ENCODE measurements at places on chromosomes 5 and 9.

DNA sequence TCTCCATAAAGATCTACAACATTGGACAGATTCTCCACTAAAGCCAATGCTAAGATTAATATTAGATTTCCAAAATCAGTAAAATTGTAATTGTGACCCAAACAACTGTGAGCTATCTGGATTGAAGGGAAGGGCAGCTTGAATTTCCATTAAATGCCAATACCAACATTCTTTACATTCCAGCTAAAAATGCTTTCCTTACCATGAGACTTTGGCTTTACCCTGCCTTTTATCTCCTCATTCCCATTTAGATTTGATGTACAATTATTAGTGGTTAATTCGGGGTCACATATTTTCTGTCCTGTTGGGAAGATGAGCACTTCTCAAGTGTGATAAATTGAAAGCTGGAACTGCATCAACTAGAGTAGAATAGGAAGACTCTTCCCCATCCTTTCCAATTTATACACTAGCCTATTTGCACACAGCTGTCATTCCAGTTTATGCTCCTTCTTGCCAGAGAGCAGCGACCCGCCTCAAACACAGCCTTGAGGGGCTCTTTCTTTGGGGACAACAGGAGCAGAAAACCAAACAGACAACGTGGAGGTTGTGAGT, 33.1 kb upstream of the MYOT start:
- no peak for DNase-seq

GRCh38 chr9:2477755-2478154, 143.8 kb upstream of the VLDLR start:
- DNase-seq: no peak

GRCh38 chr5:83482961-83483360, 11.4 kb downstream of the VCAN start:
- no peak for DNase-seq

DNA sequence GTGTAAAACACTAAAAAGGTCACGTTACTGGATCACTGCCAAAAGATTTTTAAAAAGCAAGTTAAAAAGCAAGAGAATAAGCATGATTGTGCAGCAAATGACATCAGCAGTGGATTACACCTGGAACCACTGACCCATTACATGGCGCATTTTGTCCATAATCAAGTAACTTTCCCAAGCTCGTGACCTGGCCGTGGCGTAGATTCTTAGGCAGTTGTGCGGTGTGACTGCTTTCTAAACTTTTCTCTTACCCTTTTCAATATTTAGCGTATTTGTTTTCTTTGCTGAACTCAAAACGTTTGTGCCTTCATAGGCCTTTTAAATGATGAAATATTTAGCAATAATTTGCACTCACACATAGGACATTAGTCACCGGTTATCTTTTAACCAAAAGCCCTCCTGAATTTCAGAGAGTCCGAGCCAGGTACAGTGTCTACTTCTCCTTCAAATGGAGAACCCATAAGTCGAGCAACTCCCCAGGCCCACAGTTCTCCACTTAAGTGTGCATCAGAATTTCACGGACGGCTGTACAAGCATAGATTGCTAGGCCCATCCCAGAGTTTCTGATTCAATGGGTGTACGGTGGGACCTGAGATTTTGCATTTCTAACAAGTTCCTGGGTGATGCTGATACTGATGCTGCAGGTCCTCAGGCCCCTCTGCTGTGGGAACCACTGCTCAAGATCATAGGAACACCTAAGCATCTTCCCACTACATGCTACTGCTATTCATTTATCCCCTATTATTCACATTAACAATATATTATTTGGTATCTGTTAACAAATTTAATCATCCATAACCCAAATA, 144.4 kb downstream of the GLIS3 start:
- DNase-seq: no peak

DNA sequence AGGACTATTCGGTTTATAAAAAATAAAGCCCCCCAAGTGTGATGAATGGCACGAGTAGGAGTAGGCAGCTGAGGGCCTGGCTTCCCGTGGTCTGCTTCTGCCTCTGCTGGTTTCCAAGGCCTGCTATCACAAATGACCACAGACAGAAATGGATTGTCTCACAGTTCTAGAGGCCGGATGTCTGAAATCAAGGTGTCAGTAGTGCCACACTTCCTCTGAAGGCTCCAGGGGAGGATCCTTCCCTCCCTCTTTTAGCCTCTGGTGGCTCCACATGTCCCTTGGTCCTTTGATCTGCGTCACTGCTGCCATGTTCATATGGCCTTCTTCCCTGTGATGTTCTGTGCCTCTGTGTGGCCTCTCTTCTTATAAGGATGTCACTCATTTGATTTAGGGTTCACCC, 15.1 kb downstream of the PRKACG start:
- no peak for DNase-seq

GRCh38 chr9:113254991-113255390, 20.4 kb downstream of the CDC26 start:
- DNase-seq: no peak

DNA sequence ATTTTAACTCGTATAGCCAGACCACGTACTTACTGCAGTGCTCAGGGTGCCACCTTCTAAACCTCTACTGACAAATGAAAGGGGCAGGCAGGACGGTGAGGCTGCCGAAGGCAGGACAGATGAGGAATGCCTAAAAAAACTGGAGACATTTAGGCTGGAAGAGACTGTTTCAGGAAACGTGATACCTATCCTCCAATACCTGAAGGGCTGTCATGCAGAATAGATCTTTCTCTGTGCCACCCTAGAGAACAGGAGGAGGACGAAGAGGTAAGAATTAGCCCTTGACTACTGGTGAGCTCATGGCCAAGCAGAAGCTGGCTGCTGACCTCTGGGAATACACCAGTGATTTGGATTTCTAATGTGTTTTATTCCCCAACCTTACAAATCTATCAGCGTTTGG, 139.4 kb downstream of the EFNA5 start:
- no peak for DNase-seq

DNA sequence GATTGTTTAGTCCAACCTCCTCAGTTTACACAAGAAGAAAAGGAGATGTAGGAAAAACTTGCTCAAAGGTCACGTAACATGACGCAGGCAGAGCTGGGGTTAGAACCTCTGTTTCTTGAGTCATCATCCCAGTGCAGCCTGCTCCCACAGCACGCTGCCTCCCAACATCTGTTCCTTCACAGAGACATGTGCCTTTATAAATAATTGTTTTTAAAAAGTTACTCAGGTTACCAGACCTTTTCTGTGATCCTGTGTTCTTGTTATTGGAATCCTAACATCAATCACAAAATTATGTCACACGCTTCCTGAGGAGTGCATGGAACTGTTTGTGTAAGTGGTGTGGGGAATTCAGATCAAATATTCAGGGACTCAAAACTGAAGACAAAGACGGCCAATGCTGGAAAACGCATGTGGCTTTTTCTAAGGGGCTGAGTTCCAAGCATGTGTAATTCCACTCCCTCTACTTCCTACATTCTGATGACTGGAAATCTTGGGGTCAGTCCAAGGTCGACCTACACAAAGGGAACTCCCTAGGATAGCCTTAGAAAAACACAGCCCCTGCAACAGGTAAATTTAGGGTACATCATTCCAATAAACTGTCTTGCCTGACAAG, 184.3 kb downstream of the TSSK1B start:
- DNase-seq: no peak

- DNase-seq: no peak
Observed at GRCh38 chr9:105457560-105458294, 9.9 kb downstream of the FSD1L start.

- no peak for DNase-seq
Observed at GRCh38 chr5:172008111-172008455, 1.6 kb upstream of the FBXW11 start.

- no peak for DNase-seq
Observed at GRCh38 chr5:130171699-130172098, 267.4 kb downstream of the CHSY3 start.

DNA sequence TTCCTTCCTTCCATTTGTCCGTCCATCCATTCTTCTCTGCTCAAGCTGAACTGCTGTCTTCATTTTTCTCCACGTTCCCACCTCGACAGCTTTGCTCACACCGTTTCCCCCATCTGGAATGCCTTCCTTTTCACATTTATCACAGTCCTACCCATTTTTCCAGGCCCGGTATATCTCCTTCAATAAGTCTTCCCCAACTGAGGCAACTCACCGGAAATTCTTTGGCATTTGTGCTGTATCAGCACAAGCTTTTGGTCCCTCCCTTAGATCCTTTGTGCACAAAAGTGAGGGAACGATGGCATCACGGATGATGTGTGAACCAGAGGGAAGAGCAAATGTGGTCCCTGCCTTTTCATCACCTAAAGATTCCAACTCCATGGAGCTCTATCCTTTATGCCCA, 45.6 kb upstream of the INSYN2B start:
- DNase-seq: no peak

DNA sequence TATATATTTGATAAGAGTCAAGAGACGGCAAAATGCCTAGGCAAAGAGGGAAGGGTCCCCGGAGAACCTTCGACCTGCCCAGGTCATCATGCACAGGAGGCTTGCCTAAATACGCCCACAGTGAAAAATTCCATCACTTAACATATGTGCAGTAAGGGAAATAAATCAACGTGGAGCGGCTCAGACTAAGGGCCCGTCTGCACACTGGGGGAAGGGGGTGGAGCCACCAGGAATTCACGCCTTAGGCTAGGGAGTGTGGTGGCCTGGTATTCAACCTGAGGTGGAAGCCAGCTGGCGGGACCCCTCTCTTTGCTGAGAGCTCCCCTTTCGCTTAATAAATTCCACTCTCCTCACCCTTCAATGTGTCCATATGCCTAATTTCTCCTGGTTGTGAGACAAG, 8.3 kb downstream of the PTBP3 start:
- no peak for DNase-seq

DNA sequence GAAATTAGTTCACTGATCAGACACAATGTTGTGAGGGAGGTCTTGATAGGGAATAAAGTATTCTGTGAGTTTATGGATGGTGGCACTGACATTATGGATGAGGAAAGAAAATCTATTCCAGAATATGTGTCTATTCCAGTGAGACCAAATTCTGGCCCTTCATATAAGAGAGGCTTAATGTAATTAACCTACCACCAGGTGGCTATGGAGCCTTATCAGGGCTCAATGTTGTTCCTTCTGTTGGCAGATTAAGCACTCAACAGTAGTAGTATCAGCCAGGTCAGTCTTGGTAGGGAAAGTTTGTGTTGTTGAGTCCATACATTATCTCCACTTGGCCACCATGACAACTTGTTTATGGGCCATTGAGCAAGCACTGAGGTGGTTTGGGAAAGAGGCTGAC, 41.7 kb upstream of the BARX1 start:
- no peak for DNase-seq

DNA sequence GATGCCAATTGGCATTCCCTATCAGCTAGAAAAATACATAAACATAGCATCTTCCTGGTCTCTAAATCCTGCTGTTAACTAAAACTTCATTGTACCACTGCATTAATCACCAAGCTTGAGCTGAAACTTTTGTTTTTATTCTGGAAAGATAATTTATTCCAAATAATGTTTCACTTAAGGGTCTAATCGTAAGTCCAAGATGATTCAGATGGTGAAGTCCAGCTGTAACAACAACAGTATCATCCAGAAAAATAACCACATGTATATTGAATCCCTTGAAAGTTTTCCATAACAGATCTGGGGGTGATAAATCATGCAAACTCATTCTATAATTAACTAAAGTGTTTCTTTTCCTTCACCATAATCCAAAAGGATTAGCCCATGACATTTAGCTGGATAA, 23.9 kb downstream of the RORB start:
- no peak for DNase-seq

GRCh38 chr9:108316630-108317029, 539.2 kb downstream of the ACTL7B start:
- no peak for DNase-seq

DNA sequence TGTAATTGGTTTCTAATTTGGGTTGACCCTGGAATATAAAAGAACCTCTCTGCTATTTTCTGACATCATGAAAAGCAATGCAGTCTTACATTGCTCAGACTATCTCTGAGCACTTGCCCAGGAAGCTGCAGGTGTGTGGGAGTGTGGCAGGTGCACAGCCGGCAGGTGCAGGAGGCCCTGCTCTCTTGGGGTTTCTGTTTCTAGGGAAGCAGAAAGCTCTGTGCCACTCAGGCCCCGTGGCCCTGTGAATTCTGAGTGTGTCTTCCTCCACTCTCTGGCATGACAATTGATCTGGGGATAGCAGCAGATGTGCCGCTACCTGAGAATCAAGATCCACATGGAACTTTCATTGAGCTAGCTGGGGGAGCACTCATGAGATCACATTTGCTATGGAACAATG, 45.7 kb upstream of the IRX2 start:
- DNase-seq: no peak

- DNase-seq: no peak
Observed at GRCh38 chr5:1749346-1750124, 50.1 kb downstream of the MRPL36 start.

GRCh38 chr5:85656050-85656449, 961.7 kb upstream of the COX7C start:
- no peak for DNase-seq

GRCh38 chr5:56498759-56499395, 265.7 kb upstream of the ANKRD55 start:
- no peak for DNase-seq

- no peak for DNase-seq
Observed at GRCh38 chr5:135714126-135714894, 120.2 kb upstream of the SLC25A48 start.

DNA sequence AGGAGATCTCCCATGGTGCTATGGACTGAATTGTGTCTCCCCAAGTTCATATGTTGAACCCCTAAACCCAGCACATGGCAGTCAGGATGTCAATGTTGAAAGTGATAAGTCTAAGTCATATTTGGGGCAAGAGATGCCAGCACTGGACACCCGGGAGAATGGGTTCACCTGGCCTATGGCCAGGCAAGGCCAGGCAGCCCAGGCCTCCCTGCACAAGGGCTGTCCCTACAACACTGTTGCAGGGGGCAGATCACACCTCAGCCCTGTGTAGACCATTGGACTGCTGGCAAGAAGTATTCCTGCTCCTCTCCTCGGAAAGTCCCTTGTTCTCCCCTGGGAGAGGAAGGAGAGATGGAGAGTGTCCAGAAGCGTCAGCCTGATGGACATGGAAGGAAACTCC, 240.5 kb downstream of the GADD45G start:
- DNase-seq: no peak

DNA sequence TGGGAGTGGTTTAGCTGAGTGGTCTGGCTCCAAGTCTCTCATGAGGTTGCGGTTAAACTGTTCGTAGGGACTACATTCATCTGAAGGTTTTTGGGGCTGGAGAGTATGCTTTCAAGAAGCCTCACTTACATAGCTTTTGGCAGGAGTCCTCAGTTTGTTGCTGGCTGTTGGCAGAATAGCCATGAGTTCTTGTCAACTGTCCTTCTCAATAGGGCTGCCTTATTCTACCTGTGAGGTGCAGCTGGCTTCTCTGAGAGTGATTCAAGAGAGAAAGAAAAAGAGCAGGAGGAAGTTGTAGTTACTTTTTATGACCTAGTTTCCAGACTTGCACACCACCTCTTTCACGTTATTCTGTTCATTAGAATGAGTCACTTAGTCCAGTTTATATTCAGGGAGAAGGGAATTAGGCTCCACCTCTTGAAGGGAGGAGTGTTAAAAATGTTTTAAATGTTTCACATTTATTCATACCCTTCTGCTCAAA, 33.2 kb downstream of the YTHDC2 start:
- no peak for DNase-seq

- DNase-seq: no peak
Observed at GRCh38 chr5:132417461-132417860, 48.0 kb downstream of the SLC22A5 start.
